ENCODE measurements at places on chromosomes 1 and 21.

GRCh38 chr21:17051054-17051453 is 461.8 kb upstream of the CXADR start:
- DNase-seq, result no peak

DNA sequence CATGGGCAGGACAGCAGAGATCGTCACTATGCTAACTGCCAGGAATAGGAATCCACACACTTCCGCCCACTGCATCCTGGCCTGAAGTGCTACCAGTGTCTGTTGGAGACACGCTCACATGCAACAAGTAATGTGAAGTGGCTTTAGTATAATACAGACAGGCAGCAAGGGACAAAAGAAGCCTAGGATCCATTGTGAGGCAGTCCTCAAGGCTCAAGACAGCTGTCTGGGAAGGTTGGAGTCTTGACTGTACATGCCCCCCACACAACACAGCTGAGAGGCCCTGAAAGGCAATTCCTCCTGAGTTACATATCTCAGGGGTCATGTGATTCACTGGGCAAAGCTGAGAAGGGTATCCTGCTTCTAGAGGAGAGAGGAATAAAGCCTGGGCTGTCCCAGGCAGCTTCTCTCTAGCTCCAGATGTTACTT is 39.9 kb upstream of the CD1D start:
- no peak for DNase-seq

DNA sequence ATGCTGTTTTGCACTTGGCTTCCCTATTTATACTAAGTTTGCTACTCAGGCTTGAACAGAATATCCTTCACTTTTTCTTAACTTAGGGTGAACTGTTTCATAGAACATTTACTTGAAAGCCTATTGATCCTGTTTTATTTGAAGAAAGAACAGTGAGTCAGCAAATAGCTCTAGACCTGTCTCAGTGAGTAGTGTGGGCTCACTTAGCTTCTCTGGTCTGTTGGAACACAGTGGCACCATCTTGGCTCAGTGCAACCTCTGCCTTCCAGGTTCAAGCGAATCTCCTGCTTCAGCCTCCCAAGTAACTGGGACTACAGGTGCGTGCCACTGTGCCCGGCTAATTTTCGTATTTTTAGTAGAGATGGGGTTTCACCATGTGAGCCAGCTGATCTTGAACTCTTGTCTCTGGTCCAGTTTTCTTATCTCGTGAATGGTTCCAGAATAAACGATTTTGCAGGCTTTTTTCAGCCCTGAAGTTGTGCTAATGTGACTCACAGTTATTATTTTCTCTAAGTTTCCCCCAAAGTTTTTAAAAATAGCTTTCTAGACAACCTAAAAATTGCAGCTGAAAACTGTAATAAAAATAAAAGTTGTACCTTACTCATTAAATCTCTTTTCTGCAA is 76.8 kb downstream of the KIF1B start:
- no peak for DNase-seq

DNA sequence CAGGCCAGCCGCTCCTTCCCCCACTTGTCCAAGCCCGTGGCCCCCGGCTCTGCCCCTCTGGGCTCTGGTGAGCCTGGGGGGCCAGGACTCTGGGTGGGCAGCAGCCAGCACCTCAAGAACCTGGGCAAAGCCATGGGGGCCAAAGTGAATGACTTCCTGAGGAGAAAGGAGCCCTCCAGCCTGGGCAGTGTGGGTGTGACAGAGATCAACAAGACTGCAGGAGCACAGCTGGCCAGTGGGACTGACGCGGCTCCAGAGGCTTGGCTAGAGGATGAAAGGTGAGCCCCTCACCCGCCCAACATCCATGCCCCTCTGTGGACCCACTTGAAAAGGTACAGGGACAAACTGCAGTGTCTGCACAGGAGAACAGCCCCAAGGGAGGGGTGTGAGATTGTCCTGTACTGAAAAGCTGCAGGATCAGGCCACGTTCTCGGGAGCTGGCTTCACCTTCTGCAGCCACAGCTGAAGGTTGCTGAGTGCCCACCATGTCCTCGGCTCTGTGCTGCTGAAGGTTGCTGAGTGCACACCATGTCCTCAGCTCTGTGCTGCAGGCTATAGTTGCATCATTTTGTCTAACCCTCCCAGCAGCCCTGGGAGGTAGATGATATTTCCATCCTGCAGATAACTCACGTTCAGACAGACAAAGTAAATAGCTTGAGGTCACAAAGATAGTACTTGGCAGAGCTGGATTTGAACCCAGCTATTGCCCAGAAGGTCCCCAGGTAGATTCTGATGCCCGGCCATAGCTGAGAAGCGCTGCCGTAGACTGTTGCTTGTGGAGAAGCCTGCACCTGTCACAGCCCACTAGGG is 618 bp downstream of the C1orf226 start:
- no peak for DNase-seq

- no peak for DNase-seq
Observed at GRCh38 chr21:27673581-27673980, 706.7 kb upstream of the ADAMTS5 start.

DNA sequence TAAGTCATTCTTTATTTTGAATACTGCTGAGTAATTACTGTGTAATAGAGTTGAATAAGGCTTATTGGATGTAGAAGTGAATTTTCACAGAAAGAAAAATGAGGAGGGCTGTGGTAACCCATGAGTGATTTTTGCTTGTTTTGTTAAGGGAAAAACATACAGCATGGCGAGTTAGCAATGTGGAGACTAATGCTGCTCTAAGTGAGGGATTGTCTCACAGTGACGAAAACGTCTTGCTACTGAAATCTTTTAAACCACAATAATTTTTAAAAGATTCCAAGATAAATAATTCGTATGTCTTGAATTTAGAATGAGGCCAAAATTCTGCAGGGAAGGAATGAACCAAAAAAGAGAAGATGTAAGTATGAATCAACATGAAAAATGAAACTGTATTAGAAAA is 16.2 kb upstream of the PLA2G4A start:
- no peak for DNase-seq

DNA sequence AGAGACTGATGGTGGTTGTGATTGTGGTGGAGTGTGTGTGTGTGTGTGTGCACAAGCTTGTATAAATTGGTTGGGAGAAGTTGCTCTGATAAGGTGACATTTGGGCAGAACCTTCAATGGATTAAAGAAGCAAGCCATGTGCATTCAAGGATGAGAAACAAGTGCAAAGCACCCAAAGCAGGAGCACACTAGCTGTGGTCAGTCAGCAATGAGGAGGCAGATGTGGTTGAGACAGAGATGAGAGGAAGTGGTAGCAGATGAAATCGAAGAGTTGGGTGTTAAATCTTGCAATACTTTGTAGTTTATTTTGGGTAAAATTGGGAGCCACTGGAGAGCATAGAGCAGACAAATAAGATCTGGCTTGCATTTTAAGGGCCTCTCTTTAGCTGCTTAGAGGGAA is 4.4 kb upstream of the PGBD5 start:
- DNase-seq, result no peak

DNA sequence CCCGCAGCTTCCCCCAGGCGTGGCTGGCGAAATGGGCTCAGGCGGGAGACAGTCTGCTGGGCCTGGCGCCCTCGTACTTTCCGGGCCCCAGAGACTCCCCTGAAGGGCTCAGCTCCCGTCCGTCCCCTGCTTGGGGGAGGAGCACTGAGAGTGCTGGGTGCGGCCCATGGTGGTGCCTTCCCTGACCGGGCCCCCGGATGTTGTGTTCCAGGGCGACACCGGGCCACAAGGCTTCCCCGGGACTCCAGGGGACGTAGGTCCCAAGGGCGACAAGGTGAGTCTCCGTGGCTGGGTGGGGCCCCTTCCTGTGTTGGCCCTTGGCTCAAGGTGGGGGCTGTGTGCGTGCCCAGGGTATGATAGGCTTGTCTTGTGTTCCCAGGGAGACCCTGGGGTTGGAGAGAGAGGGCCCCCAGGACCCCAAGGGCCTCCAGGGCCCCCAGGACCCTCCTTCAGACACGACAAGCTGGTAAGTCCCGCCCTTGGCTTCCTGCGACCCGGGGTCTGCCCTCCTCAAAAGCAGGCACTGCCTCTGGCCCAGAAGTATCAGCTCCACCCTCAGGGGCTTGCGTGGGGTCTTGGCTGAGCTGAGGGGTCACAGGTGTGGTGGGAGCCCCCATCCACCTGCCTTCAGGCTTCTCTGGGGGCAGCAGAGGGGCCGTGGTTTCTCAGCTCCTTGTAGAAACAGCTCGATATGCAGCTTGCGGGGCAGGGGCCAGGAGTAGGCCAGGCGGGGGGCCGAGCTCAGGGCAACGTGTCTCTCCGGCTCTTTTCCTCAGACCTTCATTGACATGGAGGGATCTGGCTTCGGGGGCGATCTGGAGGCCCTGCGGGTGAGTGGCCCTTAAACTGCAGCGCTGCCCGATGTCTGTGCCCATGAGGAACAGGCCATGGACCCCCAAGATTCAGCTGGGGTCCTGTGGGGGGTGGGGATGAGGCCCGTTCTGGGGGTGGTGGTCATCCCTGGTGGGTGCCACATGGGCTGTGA is 62.3 kb downstream of the SLC19A1 start:
- no peak for DNase-seq

GRCh38 chr1:15222653-15223303 is 24.2 kb upstream of the FHAD1 start:
- no peak for DNase-seq

DNA sequence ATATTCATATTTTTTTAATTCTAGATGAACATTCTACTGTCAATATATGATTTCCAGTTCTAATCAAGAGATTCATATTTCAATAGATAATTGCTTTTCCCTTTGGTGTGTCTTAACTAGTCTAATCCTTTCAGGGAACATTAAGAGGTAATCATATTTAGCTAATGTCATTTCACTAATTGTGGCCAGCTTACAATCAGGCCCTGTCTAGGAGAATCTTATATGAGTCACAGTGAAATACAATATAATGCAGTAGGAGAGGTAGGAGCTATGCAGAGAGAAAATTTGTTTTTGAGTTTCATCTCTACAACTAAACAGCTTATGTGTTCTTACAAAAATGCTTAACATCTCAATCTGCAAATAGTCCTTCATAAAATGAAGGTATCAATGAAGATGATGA is 85.9 kb downstream of the DPYD start:
- DNase-seq, result no peak

GRCh38 chr1:53652441-53653199 is 86.3 kb downstream of the GLIS1 start:
- no peak for DNase-seq

DNA sequence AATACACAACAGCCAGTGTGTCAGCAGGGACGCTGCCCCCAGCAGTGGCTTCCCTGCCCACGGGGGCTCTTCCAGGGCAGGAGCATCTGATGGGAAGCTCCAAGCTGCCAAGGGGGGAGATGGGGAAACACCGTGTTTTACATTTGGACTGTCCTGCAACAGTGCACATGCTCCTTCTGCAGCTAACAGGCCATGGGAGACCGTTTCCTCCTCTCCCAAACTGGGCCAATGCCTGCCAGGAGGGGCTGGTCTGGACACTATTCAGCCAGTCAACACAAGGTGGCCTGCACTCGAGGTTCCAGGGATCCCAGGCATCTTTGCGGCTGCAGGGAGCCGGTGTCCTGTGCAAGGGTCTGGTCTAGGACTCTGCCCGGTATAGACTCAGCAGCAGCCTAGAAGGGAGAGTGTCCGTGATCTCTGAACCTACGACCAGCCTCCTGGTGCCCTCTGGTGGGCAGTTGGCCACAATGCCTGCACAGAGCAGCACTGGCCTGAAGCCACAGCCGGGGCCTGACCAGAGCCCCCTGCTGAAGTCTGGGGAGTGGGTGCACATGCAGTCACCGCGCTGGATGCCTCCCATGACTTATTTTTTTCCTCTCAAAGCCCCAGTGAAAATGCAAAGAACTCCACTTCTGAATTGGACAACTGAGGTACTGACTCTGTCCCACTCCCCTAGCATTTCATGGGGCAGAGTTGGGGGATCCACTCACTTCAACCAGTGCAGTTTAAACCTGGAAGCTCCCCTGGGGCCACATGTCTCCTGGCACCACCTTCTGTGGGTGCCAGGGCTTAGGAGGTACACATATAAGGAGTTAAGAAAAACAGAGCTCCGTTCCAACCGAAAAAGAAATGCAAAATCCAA is 33.3 kb downstream of the RCC2 start:
- DNase-seq, result no peak

- DNase-seq, result no peak
Observed at GRCh38 chr1:44784094-44785028, 3.6 kb downstream of the BEST4 start.

- no peak for DNase-seq
Observed at GRCh38 chr1:111725192-111725591, 14.0 kb downstream of the INKA2 start.

- DNase-seq, result no peak
Observed at GRCh38 chr1:89582571-89582970, 50.3 kb upstream of the LRRC8C start.

DNA sequence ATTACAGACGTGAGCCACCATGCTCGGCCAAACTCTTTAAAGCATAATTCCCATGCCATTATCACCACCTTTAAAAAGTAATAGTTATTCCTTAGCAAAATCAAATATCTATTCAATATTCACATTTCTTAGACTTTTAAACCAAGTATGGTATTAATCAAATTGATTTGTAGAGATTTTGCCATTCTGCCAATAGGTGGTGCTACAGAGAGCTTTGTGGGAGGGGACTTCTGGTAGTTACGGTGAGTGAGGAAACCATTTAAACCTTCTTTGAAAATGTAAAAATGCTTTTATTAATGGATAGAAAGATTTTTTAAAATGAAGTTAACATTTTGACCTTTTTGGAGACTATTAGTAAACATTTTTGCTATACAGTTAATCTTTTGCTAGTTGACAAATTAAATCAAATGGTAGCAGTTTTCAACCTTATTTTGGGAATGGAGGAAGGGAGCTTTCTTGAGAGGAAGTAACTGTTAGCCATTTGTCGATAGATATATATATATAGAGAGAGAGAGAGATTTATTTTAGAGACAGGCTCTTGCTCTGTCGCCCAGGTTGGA is 19.3 kb downstream of the IARS2 start:
- no peak for DNase-seq

- DNase-seq, result no peak
Observed at GRCh38 chr21:31926498-31926897, 53.7 kb downstream of the HUNK start.

- no peak for DNase-seq
Observed at GRCh38 chr1:54844564-54844963, 42.4 kb downstream of the DHCR24 start.

GRCh38 chr1:21139601-21140000 is 37.1 kb downstream of the EIF4G3 start:
- DNase-seq, result no peak

GRCh38 chr1:209873067-209873799 is 45.5 kb downstream of the UTP25 start:
- no peak for DNase-seq

- DNase-seq, result no peak
Observed at GRCh38 chr1:54774820-54775498, 10.6 kb upstream of the PARS2 start.

GRCh38 chr1:6270401-6270800 is 9.5 kb upstream of the GPR153 start:
- DNase-seq, result no peak

DNA sequence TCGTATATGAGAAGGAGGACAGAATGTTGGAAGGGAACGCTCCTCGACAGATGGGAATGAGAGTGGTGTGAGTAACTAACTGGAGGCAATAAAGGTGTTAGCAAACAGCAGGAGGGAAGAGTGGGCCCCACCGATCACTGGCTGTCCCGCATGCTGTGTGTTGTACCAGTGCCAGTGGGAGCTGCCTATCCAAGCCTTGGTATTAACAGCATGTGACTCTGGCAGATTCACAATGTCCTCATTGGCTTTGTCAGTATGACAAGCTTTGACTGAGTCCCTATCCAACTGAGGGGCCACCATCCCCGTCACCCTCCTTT is 188.3 kb downstream of the NRIP1 start:
- no peak for DNase-seq

All from central memory CD8-positive, alpha-beta T cell (primary cell).